ENCODE measurements at places on chromosomes 7 and 10. TPM values are rescaled to one million over a fixed set of nuclear protein-coding genes. Genes with fewer than 3 reads are reported as not detected.
A peak's percentile ranks its signal among the peaks of the same experiment; 100 is the strongest.

- no peaks in the 10 kb centered on the region for H3K4me1 ChIP-seq
- H3K36me3 ChIP-seq = no peaks in the 10 kb centered on the region
- H3K27ac ChIP-seq = no peak overlapping the region
Measured at GRCh38 chr7:89023206-89023605, 227.7 kb upstream of the TEX47 start.

The CLRN3 gene
- 2.7 TPM for total RNA-seq

The DKK1 gene
- 2.5 TPM for total RNA-seq

DNA sequence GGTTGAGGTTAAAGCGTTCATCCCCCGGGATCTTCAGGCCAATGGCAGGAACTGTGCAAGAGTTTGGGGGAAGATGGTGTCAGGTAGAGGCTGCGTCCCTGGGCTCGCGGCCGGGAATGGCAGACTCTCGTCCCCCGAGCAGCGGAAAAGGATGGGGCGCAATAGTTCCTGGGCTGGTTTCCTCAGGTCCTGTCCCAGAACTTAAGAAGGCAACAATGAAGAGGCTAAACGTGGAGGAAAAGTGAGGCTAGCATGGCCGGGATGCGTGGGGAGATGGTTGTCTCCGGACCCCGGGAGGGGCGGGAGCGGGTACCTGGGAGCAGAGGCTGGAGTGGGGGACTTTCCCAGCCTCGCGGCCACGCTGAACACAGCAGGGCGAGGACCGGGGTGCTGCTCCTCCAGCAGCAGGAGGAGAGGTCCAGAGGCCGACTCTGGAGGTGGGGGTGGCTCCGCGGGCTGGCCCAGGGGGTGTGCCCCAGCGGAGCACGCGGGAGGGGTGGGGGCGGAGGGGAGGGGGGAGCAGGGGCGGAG is 882 bp downstream of the IRF5 start:
- no peak for DNase-seq
- peaks cover 4% of the 10 kb centered on the region for H3K4me1 ChIP-seq
- H3K4me3 ChIP-seq = peak overlapping the region; percentile 67
- H3K27me3 ChIP-seq = peaks cover 51% of the 10 kb centered on the region
- H3K27ac ChIP-seq = no peak overlapping the region
- H3K36me3 ChIP-seq = no peaks in the 10 kb centered on the region

GRCh38 chr10:60767424-60767823 is 10.9 kb upstream of the CDK1 start:
- H3K4me3 ChIP-seq = no peak overlapping the region
- no peaks in the 10 kb centered on the region for H3K36me3 ChIP-seq
- H3K4me1 ChIP-seq = peaks cover 4% of the 10 kb centered on the region
- no peak for DNase-seq

DNA sequence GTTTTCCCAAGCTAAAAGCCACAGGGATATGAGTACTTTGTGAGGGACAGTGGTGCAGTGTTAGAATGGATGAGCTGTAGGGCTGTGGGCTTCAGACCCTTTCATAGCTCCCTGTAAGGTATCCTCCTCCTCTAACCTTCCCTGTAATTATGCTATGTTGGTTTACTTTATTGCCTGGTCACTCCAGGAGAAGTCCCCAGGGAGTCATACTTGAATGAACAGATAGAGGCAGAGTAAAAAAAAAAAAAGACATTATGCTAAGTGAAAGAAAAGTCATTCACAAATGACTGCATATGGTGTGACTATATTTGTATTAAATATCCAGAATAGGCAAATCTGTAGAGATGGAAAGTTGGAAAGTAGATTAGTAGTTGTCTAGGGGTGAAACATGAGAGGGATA is 434.4 kb downstream of the AUTS2 start:
- no peak overlapping the region for H3K27ac ChIP-seq
- H3K27me3 ChIP-seq = no peaks in the 10 kb centered on the region
- H3K36me3 ChIP-seq = no peaks in the 10 kb centered on the region
- no peak overlapping the region for H3K4me3 ChIP-seq

DNA sequence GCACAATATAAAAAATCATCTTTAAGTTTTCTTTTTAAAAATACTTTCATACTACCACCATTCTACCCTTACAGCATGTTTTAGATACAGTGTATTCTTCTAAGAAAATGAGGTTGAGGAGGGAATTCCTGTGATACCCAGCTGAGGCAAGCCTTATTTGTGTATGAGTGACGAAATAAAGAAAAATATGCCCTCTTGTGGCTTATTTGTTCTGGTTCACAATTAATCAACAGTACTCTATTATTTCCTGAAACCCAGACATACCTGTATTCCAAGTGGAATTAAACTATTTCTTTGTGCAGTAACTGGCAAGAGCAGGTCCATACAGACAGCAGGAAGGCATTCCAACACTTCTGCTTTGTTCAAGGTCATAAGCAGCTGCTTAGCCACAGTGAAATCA is 4.5 kb upstream of the SEMA3D start:
- H3K4me3 ChIP-seq = no peak overlapping the region
- no peak overlapping the region for H3K27ac ChIP-seq
- no peaks in the 10 kb centered on the region for H3K36me3 ChIP-seq
- DNase-seq = no peak
- H3K4me1 ChIP-seq = peaks cover 33% of the 10 kb centered on the region

DNA sequence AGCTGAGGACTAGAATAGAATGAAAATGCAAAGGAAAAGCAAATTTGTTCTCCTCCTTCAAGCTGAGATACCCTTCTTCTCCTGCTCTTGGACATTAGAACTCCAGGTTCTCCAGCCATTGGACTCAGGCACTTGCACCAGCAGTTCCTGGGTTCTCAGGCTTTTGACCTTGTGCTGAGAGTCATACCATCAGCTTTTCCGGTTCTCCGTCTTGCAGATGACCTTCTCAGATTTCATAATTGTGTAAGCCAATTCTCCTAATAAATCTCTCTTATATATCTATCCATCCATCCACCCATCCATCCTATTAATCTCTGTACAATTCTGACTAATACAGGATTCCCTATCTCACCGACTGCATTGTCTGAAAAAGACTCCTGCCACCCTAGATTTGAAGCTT is 108.3 kb downstream of the AHR start:
- no peak overlapping the region for H3K27ac ChIP-seq
- no peaks in the 10 kb centered on the region for H3K36me3 ChIP-seq
- H3K4me1 ChIP-seq = no peaks in the 10 kb centered on the region
- no peak for DNase-seq
- H3K4me3 ChIP-seq = no peak overlapping the region

DNA sequence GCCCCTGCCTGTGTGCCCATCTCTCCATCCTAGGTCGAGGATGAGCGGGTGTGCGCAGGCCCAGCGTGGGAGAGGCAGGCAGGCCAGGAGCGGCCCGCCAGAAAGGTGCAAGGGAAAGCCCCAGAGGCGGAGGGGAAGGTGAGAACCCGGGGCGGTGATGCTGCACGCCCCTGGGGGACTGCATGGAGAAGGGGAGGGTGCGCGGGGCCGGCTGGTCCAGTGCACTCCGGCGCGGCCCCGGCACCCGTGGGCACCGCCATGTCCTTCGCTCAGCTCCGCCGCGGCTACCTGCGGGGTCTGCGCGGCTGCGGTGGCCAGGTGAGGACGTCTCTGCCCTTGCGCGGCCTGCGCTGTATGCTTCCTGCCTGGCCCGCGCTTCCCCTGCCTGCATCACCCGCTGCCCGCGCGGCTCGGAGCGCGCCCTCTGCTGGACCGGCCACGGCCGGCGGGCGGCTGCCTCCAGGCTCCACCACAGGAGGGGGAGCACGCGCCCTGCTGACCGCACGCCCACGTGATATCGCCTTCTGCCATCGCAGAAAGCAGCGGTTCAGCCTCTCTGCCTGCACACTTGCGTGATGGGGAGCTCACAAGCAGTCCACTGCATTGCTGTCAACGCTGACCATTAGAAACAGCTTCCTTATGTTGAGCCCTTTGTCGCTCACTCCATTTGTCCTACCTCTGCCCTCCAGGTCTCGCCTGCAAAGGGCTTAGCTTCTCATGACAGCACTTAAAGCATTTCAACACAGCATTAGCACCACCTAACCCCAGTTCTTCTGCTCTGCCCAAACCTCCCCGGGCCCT is 73.9 kb downstream of the CXCL12 start:
- peak overlapping the region; percentile 40 for H3K4me3 ChIP-seq
- peak; percentile 91 for DNase-seq
- H3K4me1 ChIP-seq = peaks cover 2% of the 10 kb centered on the region
- H3K27ac ChIP-seq = peak overlapping the region; percentile 63
- H3K27me3 ChIP-seq = peaks cover 58% of the 10 kb centered on the region
- no peaks in the 10 kb centered on the region for H3K36me3 ChIP-seq

The FAM25G gene
- not detected for total RNA-seq

- H3K4me3 ChIP-seq = no peak overlapping the region
- no peaks in the 10 kb centered on the region for H3K4me1 ChIP-seq
- no peak for DNase-seq
- H3K36me3 ChIP-seq = no peaks in the 10 kb centered on the region
- H3K27me3 ChIP-seq = peaks cover 5% of the 10 kb centered on the region
Measured at GRCh38 chr10:89053555-89053954, 63.0 kb downstream of the FAS start.

- DNase-seq = no peak
- H3K36me3 ChIP-seq = no peaks in the 10 kb centered on the region
- peaks cover 7% of the 10 kb centered on the region for H3K27me3 ChIP-seq
- H3K4me1 ChIP-seq = peaks cover 13% of the 10 kb centered on the region
Measured at GRCh38 chr10:116694927-116695268, 47.5 kb downstream of the HSPA12A start.

DNA sequence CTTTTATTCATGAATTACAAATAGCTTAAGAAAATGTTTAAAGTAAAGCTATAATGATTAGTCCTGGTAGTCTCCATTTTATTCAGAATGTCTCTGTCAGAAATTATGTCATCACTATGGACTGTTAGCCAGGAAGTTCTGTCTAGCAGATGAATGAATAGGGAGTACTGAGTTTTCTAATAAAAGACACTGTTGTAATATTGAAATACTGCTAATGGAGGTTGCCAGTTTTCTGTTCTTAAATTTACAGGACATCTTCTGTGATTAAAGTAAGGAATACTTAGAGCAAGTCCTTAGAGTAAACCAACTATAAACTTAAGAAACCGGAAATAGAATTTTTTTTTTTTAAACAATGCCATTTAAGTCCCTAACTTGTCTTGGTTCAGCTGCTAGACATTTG is 309.8 kb downstream of the ADK start:
- no peak overlapping the region for H3K4me3 ChIP-seq
- H3K27me3 ChIP-seq = no peaks in the 10 kb centered on the region
- DNase-seq = no peak
- H3K36me3 ChIP-seq = peaks cover 8% of the 10 kb centered on the region

- no peak overlapping the region for H3K4me3 ChIP-seq
- peaks cover 1% of the 10 kb centered on the region for H3K4me1 ChIP-seq
- H3K36me3 ChIP-seq = no peaks in the 10 kb centered on the region
- DNase-seq = no peak
- no peak overlapping the region for H3K27ac ChIP-seq
Measured at GRCh38 chr7:123627851-123628250, 26.2 kb downstream of the ASB15 start.

DNA sequence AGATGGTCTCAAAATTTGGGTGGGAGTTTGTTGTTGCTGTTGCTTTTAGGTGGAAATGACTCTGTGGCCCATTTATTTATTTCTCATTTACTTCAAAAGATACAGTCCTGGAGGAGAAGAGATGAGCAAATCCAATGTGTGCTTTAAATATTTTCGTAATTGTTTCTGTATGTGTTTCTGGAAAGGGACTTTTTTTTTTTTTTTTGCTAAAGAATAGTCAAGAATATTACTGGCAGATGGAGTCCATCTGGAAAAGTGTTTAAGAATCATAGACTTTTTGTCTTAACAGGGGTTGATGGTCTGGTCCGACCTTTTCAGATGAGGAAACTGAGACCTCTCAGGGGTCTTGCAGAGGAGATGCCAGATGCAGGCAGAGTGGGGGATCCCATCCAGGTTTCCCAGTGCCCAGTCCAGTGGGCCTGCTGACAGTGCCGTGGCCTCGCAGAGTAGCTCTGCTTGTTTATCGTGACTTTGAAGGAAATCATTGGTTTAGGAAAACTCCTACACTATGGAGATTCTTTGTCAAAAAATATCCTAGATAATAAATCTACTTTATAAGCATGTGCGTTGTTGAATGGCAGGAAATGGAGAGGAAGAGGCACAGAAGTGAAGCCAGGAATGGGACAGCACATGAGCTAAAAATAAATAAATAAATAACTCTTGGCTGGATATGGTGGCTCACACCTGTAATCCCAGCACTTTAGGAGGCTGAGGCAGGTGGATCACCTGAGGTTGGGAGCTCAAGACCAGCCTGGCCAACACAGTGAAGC is 164.3 kb upstream of the SVIL start:
- H3K4me3 ChIP-seq = no peak overlapping the region
- DNase-seq = no peak
- peaks cover 40% of the 10 kb centered on the region for H3K27me3 ChIP-seq
- H3K36me3 ChIP-seq = no peaks in the 10 kb centered on the region

The MKX gene
- total RNA-seq = 0.31 TPM

The PILRB gene
- total RNA-seq = 67.9 TPM

GRCh38 chr7:151717415-151717814 is 159.5 kb downstream of the PRKAG2 start:
- peaks cover 18% of the 10 kb centered on the region for H3K4me1 ChIP-seq
- no peak for DNase-seq
- no peaks in the 10 kb centered on the region for H3K36me3 ChIP-seq
- H3K27ac ChIP-seq = no peak overlapping the region
- peaks cover 4% of the 10 kb centered on the region for H3K27me3 ChIP-seq
- no peak overlapping the region for H3K4me3 ChIP-seq

The COBL gene
- 21.3 TPM for total RNA-seq

DNA sequence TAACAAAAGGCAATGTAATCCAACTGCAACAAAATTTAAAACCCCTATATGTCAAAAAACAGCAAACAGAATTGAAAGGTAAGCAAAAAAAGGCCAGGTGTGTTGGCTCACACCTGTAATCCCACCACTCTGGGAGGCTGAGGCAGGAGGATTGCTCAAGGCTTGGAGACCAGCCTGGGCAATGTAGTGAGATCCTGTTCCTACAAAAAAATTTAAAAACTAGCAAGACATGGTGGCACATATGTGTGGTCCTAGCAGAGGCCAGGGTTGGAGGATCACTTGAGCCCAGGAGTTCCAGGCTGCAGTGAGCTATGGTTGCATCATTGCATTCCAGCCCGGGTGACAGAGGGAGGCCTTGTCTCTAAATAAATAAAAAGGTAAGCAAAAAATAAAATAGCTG is 212.1 kb upstream of the KLF14 start:
- no peak overlapping the region for H3K27ac ChIP-seq
- H3K27me3 ChIP-seq = no peaks in the 10 kb centered on the region
- peaks cover 3% of the 10 kb centered on the region for H3K4me1 ChIP-seq
- no peak overlapping the region for H3K4me3 ChIP-seq
- H3K36me3 ChIP-seq = no peaks in the 10 kb centered on the region

DNA sequence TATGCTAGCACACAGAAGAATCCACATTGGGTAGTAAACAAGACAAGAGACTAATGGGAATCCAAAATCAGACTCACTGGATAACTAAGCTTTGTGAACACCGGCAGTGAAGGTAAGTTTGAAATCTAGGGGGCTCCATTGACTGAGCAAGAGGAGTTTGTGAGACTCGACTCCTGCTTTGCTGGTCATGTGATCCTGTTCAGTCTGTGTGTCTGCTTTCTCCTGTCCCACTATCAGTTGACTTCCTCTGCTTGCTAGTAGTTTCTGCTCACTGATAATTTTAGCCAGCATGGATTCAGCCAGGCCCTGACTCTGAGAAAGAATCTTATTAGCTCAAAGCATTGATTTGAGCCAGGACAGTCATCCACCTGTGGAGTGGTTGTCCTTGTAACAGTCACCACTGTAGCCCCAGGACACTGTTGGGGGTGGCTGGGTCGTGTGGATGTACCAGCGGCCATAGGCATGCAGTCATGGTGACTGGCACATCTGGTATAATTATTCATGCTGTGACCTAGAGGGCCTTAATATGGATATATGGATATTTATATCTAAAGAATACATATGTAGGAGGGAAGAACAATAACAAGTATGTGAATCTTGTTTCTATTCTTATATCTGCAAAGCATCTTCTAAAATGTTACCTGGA is 44.4 kb downstream of the DNAH11 start:
- peaks cover 3% of the 10 kb centered on the region for H3K36me3 ChIP-seq
- H3K4me3 ChIP-seq = no peak overlapping the region
- no peaks in the 10 kb centered on the region for H3K27me3 ChIP-seq
- H3K4me1 ChIP-seq = no peaks in the 10 kb centered on the region

All from progenitor cell of endocrine pancreas (in vitro differentiated cells).